ENCODE measurements at places on chromosomes 7 and 10. TPM values are rescaled to one million over a fixed set of nuclear protein-coding genes. Genes with fewer than 3 reads are reported as not detected.

DNA sequence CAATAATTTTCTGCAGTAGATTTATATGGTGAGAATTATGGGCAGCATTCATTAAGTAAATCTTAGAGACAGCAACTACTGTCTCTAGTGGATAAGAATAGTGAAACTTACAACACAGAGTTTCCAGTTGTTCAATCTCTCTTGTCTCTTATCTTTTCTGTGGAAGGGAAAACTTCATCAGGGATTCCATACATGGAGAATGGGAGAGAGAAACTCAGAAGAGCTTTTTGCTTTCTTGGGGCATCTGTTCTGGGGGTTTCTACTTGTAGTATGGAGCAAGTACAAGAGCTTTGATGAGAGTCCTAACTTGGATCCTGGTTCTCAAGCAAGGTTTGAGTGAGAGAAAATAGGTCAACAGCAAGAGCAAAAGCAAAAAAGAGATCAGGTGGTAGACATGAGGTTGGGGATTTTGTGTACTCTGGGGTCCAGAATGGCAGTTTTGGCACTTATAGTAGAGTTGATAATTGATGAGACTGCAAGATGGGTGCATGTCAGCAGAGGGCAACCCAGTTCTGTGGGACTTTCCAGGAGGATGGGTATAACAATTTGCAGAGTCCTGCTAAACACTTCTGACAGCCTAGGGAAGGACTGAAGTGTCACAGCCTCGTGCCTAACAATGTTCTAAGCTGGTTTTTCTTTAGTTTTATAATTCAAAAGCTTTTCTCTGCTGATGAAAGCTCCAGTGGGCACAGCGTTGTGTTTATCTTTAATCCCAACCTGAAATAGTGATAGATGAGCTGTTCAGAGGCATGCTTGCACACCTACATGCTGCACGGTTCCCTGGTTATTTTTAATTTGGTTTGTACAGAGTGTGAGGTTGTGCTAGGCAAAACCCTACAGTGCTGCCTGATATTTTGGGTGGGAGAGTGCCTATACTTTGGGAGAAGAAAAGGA lies 32.0 kb upstream of the STRIP2 start:
- DNase-seq, result no peak
- peaks cover 51% of the 10 kb centered on the region for H3K36me3 ChIP-seq
- H3K27me3 ChIP-seq, result no peaks in the 10 kb centered on the region
- no peak overlapping the region for H3K27ac ChIP-seq

DNA sequence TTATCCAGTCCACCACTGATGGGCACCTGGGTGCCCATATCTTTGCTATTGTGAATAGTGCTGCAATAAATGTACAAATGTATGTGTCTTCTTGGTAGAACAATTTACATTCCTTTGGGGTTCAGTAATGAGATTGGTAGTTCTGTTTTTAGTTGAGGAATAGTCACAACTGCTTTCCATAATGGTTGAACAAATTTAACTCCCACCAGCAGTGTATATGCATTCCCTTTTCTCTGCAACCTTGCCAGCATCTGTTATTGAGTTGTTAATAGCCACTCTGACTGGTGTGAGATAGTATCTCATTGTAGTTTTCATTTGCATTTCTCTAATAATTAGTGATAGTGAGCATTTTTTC lies 27.8 kb downstream of the COA1 start:
- H3K4me3 ChIP-seq, result no peak overlapping the region
- H3K36me3 ChIP-seq, result no peaks in the 10 kb centered on the region
- no peaks in the 10 kb centered on the region for H3K27me3 ChIP-seq
- H3K27ac ChIP-seq, result no peak overlapping the region
- H3K4me1 ChIP-seq, result no peaks in the 10 kb centered on the region
- no peak for DNase-seq

GRCh38 chr7:132142006-132142405 lies 434.3 kb downstream of the PLXNA4 start:
- H3K27ac ChIP-seq, result no peak overlapping the region
- peaks cover 23% of the 10 kb centered on the region for H3K4me1 ChIP-seq
- no peak overlapping the region for H3K4me3 ChIP-seq
- no peaks in the 10 kb centered on the region for H3K27me3 ChIP-seq
- no peaks in the 10 kb centered on the region for H3K36me3 ChIP-seq
- DNase-seq, result no peak

Gene SHH
- total RNA-seq, result not detected

DNA sequence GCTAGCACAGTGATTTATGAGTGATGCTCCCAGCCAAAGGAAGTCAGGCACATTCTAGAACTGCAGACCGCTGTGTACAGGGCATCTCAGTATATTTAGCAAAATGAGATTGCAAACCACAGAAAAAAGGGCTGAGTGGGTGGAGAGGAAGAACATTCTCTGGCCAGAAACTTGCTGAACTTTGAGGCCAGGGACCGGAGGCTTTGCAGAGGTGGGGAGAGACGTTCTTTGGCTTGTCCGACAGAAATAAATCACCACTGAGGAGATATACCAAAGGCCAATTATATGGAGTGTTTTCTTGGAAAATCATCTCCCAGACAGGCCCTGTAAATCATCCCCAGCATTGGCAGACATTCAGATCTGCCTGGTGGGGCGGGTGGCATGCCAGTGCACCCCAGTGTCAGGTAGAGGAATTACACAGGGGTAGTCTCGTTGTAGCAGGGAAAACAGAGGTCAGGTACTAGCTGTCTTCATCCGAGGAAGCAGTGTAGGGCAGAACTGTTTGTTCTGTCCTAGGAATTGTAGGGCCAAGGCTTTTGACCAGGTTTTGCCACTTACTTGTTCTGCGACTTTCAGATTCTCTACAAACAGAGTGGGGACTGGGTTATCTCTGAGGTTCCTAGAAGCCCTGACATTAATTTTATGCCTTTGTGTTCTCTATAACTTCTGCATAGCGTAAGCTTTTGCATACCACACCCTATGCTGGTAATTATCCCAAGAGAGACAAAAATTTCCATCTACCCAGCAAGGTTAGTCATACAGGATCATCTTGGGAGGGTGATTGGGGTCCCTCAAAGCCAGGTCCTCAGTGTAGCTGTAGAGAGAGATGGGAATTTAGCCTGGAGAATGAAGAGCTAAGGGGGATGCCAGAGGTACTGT lies 655.6 kb downstream of the LRMDA start:
- no peaks in the 10 kb centered on the region for H3K36me3 ChIP-seq
- no peaks in the 10 kb centered on the region for H3K27me3 ChIP-seq
- peak overlapping the region; percentile 53 for H3K27ac ChIP-seq
- peaks cover 26% of the 10 kb centered on the region for H3K4me1 ChIP-seq
- DNase-seq, result no peak

DNA sequence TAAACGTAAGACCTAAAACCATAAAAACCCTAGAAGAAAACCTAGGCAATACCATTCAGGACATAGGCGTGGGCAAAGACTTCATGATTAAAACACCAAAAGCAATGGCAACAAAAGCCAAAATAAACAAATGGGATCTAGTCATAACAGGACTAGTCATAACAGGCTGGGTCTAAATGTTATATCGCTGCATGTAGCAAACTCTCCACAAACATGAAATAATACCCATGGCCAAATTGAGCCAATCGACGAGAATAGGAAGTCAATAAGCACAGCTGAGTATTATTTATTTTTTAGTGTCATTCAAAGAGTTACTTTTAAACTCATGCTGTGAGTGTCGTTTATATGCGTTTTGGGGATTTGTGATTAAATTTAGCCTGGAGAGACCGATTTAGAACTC lies 225.1 kb downstream of the TFEC start:
- H3K36me3 ChIP-seq, result no peaks in the 10 kb centered on the region
- H3K27me3 ChIP-seq, result no peaks in the 10 kb centered on the region
- no peak for DNase-seq
- H3K4me1 ChIP-seq, result no peaks in the 10 kb centered on the region
- H3K4me3 ChIP-seq, result no peak overlapping the region
- no peak overlapping the region for H3K27ac ChIP-seq

DNA sequence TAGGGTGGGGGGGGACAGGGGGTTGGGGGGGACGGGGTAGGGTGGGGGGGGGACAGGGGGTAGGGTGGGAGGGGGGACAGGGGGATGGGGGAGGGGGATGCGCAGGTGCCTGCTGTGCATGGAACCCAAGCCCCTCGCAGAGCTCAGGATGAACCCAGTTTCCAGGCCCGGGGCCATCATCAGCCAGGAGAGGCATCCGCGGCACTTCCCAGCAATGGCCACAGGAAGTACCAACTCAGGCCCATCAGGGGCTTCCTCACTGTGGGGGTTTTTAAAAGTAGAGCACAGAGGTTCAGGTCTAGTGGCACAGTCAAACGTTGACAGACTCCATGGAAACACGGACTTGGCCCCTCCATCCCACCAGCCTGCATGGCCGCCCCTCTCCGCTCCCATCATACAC lies 172.7 kb downstream of the DIP2C start:
- no peak for DNase-seq
- H3K27ac ChIP-seq, result peak overlapping the region; percentile 66
- H3K4me3 ChIP-seq, result no peak overlapping the region

DNA sequence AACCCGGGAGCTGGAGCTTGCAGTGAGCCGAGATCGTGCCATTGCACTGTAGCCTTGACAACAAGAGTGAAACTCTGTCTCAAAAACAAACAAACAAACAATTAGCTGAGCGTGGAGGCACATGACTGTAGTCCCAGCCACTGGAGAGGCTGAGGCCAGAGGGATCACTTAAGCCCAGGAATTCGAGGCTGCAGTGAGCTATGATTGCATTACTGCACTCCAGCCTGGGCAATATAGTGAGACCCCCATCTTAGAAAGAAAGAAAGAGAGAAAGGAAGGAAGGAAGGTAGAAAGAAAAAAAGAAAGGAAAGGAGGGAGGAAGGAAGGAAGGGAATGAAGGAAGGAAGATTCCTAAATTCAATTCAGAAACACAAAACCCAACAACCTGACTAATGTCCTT lies 141.3 kb upstream of the TNRC18 start:
- no peaks in the 10 kb centered on the region for H3K27me3 ChIP-seq
- H3K27ac ChIP-seq, result no peak overlapping the region
- no peak for DNase-seq
- no peaks in the 10 kb centered on the region for H3K36me3 ChIP-seq
- no peak overlapping the region for H3K4me3 ChIP-seq

- peaks cover 14% of the 10 kb centered on the region for H3K4me1 ChIP-seq
- DNase-seq, result no peak
- H3K36me3 ChIP-seq, result no peaks in the 10 kb centered on the region
- H3K4me3 ChIP-seq, result no peak overlapping the region
Observed at GRCh38 chr10:116853701-116854100, 4.4 kb downstream of the ENO4 start.

DNA sequence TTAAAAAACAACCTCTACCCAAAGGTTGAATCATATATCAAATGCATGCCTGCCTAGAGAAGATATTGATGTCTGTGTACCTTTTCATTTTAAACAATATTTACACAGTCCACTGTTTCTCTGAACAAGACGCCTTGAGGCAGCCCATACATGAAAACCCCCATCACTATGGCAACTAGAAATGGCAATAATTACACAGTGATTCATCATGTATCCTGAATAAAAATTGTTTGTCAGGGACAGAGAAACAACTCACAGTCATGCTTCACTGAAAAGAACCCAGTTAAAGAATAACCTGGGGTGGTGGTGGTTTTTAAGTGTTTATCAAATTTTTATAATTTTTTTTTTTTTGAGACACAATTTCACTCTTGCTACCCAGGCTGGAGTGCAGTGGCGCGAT lies 19.7 kb downstream of the DNAJC12 start:
- H3K27ac ChIP-seq, result no peak overlapping the region
- no peak overlapping the region for H3K4me3 ChIP-seq
- H3K36me3 ChIP-seq, result no peaks in the 10 kb centered on the region
- no peaks in the 10 kb centered on the region for H3K4me1 ChIP-seq
- no peaks in the 10 kb centered on the region for H3K27me3 ChIP-seq

Gene ACSM6
- total RNA-seq, result not detected

- H3K4me1 ChIP-seq, result no peaks in the 10 kb centered on the region
- no peaks in the 10 kb centered on the region for H3K36me3 ChIP-seq
- DNase-seq, result no peak
- no peak overlapping the region for H3K27ac ChIP-seq
- no peak overlapping the region for H3K4me3 ChIP-seq
Observed at GRCh38 chr7:25216837-25217236, 11.4 kb downstream of the NPVF start.

Gene CALHM1
- not detected for total RNA-seq

Gene LRRD1
- total RNA-seq, result not detected

GRCh38 chr10:124697443-124697836 lies 46.7 kb downstream of the FAM53B start:
- H3K27ac ChIP-seq, result peak overlapping the region; percentile 10
- no peaks in the 10 kb centered on the region for H3K27me3 ChIP-seq
- no peak overlapping the region for H3K4me3 ChIP-seq
- no peak for DNase-seq

GRCh38 chr7:30165590-30165989 lies 30.8 kb downstream of the MTURN start:
- DNase-seq, result no peak
- peaks cover 30% of the 10 kb centered on the region for H3K36me3 ChIP-seq
- H3K4me3 ChIP-seq, result no peak overlapping the region
- H3K27ac ChIP-seq, result no peak overlapping the region
- H3K4me1 ChIP-seq, result peaks cover 64% of the 10 kb centered on the region
- H3K27me3 ChIP-seq, result no peaks in the 10 kb centered on the region

Gene RBM20
- total RNA-seq, result 5.5 TPM

DNA sequence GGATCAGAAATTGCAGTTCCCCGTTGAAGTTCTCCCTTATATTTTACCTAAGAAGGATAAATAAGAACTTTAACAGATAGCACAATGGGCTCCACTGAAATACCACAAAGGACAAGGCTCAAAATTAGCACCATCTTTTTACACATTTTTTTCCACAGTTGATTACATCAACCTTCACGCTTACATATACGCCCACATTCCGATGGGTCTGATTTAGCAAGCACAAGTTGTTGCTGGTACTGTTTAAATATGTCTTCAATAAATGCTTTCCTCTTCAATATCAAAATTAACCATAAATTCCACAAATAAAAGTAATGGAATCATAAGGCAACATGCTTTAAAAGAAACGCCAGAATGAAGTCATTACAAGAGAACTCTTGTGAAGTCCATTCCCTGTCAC lies 79.5 kb downstream of the NEBL start:
- H3K27ac ChIP-seq, result no peak overlapping the region
- peaks cover 76% of the 10 kb centered on the region for H3K36me3 ChIP-seq
- no peak for DNase-seq
- no peak overlapping the region for H3K4me3 ChIP-seq
- H3K27me3 ChIP-seq, result no peaks in the 10 kb centered on the region
- no peaks in the 10 kb centered on the region for H3K4me1 ChIP-seq

GRCh38 chr7:40608321-40609075 lies 473.7 kb downstream of the SUGCT start:
- no peak overlapping the region for H3K27ac ChIP-seq
- H3K36me3 ChIP-seq, result no peaks in the 10 kb centered on the region
- H3K4me3 ChIP-seq, result no peak overlapping the region
- no peaks in the 10 kb centered on the region for H3K4me1 ChIP-seq
- DNase-seq, result no peak

DNA sequence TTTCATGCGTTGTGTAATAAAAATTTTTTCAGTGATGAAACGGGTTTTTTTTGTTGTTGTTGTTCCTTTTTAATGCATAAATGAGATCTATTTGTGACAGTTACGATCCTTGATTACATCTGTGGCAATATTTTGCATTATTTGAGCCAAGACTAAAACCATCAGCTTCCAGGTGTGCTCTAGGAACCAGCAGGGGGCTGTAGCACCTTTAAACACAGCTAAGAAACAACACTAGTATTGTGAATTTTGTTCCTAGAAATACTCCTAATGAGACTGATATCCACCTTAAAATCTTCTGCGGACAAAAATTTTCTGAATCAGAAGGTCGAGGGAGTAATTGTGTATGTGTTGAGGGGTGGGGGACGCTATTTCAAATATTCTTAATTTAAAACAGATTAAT lies 52.6 kb downstream of the FGFBP3 start:
- peaks cover 91% of the 10 kb centered on the region for H3K36me3 ChIP-seq
- H3K27ac ChIP-seq, result no peak overlapping the region
- H3K4me3 ChIP-seq, result no peak overlapping the region
- H3K4me1 ChIP-seq, result no peaks in the 10 kb centered on the region
- H3K27me3 ChIP-seq, result no peaks in the 10 kb centered on the region

Gene WIPF3
- total RNA-seq, result 7.8 TPM
